Heart left ventricle (tissue), 16 donors: ENCODE measurements at places on chromosomes 1 and 21.

DNA sequence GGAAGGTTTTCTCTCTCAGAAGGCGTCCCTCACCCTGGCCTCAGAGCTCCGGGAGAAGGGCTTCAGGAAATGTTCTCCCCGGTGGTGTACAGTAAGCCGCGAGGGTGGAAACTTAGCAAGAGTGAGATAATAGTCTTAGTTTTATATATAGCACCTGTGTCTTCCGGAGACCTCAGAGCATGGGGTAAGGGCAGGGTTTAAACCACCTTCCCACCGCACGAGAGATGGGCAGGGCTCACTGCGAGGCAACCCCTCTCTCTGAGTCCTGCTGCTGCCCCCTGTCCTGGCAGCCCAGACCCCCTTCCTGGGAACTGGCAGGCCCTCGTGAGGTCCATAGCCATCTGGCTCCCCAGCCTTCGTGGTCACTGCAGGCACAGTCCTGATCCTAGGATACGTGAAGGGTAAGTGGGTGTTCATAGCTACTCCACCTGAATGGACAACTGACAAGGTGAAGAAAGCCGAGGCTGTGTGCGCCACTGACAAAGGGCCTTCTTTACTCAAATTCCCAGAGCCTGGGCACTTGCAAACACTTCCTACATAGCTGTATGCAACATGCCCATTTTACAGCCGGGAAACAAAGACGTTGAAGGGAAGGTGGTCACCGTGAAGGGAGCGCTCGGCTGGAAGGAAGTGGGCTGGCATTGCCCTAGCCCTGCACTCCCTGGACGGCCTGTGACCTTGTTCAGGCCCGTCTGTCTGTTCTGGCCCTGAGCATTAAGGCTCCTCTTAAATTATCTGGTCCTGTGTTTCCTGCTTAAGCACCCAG lies 26.9 kb downstream of the ITPKB start:
- DNase-seq, result no peak

DNA sequence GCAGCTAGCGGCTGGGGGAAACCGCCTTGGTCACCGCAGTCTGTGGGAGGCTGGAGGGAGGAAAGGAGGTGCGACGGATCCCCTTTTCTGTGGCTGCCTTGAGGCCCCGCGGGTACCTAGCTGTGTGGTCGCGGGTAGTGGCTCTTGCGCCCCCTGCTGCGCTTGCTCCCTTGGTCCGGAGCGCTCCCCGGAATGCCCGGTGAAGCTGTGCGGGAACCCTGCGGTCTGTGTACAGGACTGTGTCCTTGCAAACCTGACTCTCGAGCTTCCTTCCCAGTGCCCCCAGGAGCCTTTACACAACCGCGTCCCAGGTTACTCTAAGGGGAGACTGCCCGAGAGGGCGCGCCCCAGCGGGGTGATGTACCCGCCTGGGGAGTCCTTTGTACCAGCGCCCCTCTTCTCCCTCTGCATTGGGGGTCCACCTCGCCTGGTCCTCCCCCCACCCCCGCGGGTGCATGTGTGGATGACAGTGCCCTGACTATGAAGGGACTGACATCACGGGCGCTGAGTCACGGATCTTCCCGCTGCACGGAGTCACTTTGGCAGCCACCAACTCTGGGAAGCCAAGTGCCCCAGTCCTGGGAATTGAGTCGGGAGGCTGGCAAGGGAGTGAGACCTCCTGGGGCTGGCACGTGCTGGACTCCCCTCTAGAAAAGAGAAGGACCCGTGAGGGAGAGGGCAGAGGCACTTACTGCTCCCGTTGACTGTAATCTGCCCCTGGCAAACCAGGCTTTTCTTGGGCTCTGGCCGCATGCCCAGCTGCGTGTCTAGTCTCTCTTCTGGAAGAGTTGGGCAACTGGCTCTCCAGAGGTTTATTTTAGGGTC lies 816 bp downstream of the IL6R start:
- peak; percentile 75 for DNase-seq

DNA sequence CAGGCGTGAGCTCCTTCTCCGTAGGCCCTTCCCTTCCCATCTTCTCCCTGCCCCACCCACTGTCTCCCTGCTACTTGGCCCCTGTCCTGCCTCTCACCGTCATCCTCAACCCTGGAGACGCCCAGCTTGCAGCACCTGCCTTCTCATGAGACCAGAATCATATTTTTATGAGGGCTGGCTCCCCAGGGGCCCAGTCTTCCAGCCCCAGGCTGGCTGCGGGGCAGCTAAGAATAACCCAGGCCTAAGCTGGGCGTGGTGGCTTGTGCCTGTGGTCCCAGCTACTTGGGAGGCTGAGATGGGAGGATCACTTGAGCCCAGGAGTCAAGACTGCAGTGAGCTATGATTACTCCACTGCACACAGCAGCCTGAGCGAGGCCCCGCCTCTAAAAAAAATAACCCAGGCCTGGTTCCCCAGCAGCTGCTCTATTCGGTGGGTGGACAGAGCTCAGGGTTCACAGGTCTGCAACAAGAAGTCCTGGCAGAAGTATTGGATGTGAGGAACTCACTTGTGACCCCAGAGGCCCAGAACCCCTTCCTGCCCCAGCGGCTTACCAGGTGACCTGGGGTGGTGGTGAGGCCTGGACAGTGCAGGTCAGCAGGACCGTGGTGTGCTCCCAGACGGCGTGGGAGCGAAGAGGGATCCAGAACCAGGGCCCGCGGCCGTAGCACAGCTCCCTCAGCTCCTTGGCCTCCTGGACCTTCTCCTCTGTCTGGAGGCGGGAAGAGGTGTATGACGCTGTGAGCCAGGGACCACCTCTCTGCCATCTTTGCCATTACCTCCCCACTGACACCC lies 6.4 kb downstream of the MYOM3 start:
- DNase-seq, result no peak

DNA sequence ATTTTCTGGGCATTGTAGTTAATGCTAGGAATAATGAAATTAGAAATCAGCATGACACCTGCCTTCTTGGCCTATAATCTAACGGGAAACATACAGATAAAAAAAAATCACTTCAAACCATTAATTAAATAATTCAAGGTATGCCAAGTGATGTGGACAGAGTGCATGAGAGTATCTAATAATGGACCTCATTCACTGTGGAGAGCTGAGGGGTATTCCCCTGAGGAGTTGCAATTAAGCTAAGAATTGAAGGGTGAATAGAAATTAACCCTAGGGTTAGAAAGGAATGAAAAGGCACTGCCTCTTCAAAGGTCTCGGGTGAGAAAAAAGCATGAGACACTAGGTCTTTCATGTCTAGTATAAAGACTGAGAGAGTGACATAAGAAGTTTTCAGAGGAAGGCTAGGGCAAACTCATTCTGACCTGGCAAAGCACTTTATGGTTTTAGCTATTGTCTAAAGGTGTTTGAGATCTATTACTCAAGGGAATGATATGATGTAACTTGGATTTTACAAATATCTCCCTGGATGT lies 466.1 kb downstream of the KCNT2 start:
- DNase-seq, result no peak

DNA sequence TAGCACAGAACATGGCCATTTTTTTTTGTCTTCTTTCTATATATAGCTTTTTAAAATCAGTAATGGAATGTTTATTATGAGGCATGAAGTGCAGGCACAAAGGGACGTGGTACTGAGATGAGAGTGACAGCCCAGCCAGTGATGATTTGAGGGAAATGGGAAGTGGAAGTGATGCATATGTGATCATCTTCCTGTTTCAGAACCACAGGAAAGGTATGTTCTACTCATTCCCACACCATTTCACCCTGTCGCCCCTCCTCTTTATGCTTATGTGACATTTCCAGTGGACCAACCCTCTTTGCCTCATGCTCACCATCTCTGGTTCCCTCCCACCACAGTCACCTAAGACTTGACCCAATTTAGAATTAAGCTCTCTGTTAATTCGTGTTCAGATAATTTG lies 24.3 kb downstream of the PTGS2 start:
- DNase-seq, result no peak

DNA sequence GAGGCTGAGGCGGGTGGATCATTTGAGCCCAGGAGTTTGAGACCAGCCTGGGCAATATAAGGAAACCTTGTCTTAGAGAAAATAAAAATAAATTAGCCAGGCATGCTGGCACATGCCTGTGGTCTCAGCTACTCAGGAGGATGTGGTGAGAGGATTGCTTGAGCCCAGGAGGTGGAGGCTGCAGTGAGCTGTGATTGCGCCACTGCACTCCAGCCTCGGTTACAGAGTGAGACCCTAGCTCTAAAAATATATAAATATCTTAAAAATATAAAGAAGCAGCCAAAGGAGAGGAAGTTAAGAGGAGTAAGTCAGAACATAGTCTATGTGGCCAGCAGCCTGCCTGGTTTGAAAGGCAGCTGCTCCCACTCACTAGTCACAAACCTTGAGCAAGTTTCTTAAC lies 4.5 kb upstream of the IL10RB start:
- no peak for DNase-seq

DNA sequence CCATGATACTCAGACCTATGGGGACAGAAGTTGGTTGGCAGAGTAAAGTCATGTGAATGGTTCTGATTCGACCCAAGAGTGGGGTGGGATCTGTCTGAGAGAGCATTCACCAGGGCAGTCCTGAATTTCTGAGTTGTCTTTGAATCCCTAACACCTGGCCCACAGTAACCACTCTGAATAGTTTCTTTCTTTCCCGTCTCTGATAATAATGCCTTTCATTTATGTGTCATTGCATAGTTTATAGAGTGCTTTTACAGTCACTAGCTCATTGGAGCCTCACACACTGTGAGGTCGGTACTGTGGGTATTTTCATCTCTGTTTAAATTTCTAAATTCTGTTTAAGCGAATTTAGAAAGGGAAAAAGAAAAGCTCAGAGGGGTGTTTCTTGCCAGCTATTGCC lies 147.1 kb downstream of the C1orf21 start:
- no peak for DNase-seq

- DNase-seq, result no peak
Measured at GRCh38 chr1:209989525-209989924, 51.5 kb downstream of the SYT14 start.

GRCh38 chr1:109499661-109500536 lies 6.0 kb downstream of the CYB561D1 start:
- no peak for DNase-seq

- DNase-seq, result no peak
Measured at GRCh38 chr1:41661428-41662060, 177.1 kb upstream of the EDN2 start.

GRCh38 chr1:158013840-158014730 lies 20.6 kb downstream of the KIRREL1 start:
- DNase-seq, result no peak

GRCh38 chr1:3019516-3020051 lies 1.7 kb upstream of the ACTRT2 start:
- no peak for DNase-seq

- no peak for DNase-seq
Measured at GRCh38 chr1:88117597-88117996, 566.5 kb upstream of the PKN2 start.

GRCh38 chr1:231666220-231666936 lies 39.8 kb downstream of the DISC1 start:
- DNase-seq, result no peak

DNA sequence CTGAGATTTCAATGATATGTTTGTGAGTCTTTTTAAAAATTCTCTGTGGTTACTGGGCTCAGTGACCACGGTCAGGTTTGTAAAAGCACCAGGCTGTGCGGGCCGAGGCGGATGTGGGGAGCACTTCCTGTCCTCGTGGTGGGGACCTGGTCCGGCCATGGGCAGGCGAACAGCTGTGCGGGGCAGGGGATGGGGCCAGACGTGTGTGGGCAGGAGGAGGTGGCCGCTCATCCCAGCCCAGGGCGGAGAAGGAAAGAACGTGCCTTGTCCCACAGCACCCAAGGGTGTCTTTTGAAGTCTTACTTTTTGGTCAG lies 5.2 kb upstream of the OXCT2 start:
- DNase-seq, result no peak
